Lower leg skin (tissue), 4 donors: ENCODE measurements at places on chromosomes 4 and X. TPM values are rescaled to one million over a fixed set of nuclear protein-coding genes. Genes with fewer than 3 reads are reported as not detected.
A peak's percentile ranks its signal among the peaks of the same experiment; 100 is the strongest.

GRCh38 chrX:47218920-47219815 lies 687 bp downstream of the CDK16 start:
- DNase-seq: no peak

DNA sequence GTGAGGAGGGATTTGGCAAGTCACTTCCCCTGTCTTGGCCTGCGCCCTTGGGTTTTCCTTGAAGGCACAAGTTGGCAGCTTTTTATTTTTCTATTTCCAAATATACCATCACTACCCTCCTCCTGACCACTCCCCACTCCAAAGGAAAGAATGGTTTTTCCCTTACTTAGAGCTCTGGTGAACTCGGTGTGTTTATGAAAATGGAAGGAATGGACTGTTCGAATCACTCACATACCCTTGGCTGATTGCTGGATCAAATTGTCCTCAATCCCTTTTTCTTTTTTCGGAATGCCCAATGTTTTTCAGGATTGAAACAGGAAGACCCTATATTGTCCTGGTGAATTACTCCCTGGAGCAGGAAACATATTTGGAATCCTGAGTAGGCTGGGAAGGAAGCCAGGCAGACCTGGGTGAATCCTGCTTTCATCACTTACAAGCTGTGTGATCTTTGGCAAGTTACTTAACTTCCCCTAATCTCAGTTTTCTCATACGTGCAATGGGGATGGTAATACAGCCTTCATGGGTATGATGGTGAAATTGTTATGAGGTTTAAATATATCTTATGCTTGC lies 70.7 kb downstream of the RTL5 start:
- DNase-seq: no peak

DNA sequence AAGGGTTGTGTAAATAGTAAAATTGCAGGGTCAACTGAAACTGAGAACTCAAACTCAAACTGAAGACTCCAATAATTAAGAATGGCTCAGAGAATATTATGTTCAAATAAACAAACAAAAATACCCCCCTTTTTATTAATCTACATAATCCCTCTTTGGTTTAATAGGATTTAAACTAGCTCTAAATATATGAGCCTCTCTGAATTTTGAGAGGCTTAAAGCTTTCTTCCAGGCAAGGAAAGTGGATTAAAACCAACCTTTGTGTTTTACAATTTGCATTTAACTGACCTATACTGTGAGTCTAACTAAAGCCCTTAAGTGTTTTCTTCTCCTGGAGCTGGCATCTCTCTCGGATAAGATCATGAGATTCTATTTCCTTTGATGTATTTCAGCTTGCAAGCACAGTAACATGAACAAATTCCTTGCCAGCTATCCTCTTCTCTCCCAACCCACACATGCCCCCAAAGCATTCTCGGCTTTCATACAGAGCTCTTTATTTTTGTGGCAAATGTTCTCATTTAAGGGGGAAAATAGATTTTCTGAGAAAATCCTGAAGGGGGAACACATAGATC lies 1310.8 kb upstream of the AGA start:
- DNase-seq: no peak

The ZNF280C gene
- total RNA-seq: 3.6 TPM

DNA sequence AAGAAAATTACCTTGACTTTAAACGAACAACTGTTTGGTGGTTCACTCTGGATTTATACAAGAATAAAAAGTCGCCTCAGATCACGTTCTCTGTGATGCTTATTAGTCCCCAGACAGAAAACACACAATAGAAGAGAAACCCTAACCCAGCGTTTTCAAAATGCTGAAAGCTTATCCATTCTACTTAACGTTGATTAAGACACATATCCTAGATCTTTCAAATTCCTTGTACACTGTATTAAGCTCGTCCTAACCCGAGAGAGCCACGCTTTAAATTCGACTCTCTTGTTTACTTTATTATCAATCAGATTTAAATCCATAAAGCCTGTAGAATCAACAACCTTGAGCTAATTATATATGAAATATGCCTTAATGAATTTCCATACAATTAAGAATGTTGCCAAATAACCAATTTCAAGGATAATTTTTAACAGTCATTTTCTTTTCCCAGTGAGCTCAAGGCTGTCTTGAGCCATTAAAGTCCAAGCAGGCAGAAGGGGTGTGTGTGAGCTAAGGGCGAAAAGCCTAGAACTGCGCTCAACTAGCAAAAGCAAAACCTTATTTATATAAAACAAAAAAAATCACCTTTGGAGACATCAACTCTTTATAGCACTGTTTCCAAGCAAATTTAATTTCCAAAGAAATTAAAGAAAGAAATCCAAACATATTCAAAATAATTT lies 981 bp upstream of the PITX2 start:
- no peak for DNase-seq

The SGMS2 gene
- 60.9 TPM for total RNA-seq

The TMSB4X gene
- 1,767 TPM for total RNA-seq

- no peak for DNase-seq
Observed at GRCh38 chrX:84118315-84118714, 69.7 kb downstream of the RPS6KA6 start.

GRCh38 chrX:136941396-136942337 lies 61.1 kb upstream of the RBMX start:
- no peak for DNase-seq

DNA sequence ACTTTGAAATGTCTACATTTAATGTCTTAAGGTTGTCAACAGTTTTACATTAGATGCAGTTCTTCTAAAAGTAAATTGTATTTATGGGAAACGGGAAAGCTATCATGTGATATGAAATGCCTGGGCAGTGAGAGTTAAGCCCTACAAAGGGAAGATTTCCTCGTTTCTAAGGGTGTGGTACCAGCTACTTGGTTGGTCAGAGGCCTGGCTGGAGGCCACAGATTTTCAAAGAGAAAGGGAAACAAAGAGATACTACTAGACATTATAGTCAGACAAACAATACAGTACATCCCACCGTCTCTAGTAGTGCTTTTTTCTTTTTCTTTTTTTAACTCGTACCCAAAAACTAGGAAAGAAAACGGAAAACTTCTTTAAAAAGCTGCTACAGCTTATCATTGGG lies 467.8 kb downstream of the PCDH7 start:
- no peak for DNase-seq

- no peak for DNase-seq
Observed at GRCh38 chr4:41822325-41822724, 73.8 kb upstream of the PHOX2B start.

- no peak for DNase-seq
Observed at GRCh38 chr4:8861576-8862295, 9.9 kb downstream of the HMX1 start.

- no peak for DNase-seq
Observed at GRCh38 chr4:147994076-147994475, 262.2 kb downstream of the ARHGAP10 start.

DNA sequence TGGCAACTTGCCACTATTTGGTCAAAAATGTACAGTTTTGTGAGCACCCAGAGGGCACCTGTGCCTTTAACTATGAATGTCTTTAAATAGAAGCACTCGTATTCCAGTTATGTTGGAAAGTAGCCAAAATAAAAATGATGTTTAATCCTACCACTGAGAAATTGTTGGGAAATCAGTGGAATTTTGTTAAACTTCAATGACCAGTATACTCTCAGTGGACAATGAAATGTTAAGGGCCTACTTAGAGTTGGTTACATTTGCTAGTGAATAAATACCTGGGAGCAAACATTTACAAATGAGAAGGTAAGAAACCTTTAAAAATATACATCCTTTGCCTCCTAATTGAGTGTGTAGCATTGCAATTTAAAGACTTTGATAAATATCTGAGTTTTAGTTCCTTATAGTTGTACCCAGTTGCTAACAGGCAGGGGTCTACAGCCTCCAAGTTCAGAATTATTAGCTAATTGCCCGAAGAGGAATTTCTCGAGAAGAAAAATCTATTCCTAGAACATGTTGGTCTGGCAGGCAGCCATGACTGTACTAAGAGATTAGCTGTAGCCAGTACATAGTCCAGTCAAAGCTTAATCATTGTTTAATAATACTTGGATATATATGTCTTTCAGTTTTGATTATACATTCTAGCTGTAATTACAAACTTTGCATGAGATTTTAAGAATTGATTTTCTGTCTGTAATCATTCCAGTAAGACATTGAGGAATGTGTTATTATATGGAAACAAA lies 93.2 kb downstream of the IL1RAPL2 start:
- DNase-seq: no peak

DNA sequence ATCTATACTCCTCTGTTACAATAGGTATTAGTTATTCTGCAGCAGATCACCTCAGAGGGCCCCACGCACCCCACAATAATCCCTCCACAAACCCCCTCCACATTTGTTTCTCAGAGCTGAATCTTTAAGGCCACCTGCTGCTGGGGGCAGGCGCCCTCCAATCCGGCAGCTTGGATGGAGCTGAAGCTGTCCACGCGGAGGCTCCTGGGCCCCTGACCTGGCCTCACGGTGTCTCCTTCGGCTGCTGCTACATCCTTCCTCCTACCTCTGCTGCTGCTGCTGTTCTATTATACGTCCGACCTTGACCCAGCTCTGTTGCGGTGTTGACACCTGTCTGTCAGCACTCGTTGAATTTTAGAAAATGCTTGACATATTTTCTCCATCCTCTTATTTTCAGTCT lies 430.2 kb upstream of the ZFP42 start:
- DNase-seq: no peak

- no peak for DNase-seq
Observed at GRCh38 chr4:185122681-185123345, 20.3 kb upstream of the SLC25A4 start.

The KLHL4 gene
- total RNA-seq: not detected

The HTR2C gene
- total RNA-seq: not detected

GRCh38 chrX:43643662-43644061 lies 12.4 kb upstream of the MAOA start:
- no peak for DNase-seq

The CXXC4 gene
- 0.74 TPM for total RNA-seq

DNA sequence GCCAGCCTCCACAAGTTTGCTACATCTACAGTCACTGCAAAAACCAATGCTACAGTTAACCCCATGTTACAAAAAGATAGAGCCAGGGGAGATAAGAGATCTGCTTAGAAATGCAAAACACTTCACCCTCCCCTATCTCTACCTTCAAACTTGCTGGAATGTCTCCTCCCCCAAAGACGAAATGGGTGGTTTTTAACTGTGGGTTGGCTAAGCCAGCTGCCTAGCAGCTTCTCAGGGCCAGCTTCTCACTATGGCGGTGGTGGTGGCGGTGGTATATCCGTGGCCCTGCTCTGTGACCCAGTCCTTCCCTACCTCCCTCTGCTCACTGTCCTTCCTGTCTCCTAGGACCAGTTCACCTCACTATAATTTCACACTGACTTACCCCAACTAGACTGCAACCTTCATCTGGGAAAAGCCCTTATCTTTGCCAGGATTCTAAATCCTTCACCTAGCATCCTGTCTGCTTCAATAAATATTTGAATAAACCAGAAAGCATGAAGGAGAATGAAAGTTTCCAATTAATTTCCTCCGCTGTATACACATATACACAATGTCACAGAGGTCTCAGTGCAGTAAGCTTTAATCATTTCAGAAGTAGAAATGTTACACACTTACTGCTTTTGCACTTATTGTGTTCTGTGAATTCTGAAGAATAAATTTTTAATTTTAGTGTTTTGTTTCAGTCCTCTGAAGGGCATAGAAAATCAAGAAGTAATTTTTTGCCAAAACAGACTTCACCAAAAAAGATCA lies 46.3 kb downstream of the SH3KBP1 start:
- DNase-seq: peak; percentile 26

The DCX gene
- 0.10 TPM for total RNA-seq

GRCh38 chrX:83819304-83819703 lies 41.6 kb upstream of the CYLC1 start:
- no peak for DNase-seq

GRCh38 chrX:53688300-53688699 lies 1.8 kb upstream of the HUWE1 start:
- DNase-seq: no peak

The GPR143 gene
- total RNA-seq: 2.9 TPM

The DNAAF6 gene
- total RNA-seq: not detected

- no peak for DNase-seq
Observed at GRCh38 chr4:21470535-21470934, 478.0 kb downstream of the KCNIP4 start.

The CCKAR gene
- not detected for total RNA-seq

The MGAT4D gene
- total RNA-seq: not detected

GRCh38 chrX:153593811-153594500 lies 5.0 kb downstream of the CCNQ start:
- DNase-seq: no peak

DNA sequence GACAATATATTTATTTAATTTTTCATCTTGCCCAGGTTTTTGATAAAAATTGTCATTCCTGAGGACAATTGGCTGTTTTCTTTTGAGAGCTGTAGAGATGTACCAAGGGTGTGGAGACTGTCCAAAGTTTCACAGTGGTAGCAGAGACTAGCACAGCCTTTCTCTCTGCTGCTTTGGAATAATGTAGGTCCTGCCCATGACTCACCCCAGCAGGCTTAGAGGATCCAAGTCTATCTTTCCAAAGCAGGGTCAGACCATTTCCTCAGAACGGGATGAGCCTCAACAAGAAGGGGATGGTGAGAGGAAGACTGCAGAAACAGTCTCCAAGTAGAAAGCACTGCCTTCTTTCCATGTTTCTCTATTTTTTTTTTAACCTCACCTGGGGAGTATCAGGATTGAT lies 131.5 kb upstream of the RPL34 start:
- DNase-seq: no peak

DNA sequence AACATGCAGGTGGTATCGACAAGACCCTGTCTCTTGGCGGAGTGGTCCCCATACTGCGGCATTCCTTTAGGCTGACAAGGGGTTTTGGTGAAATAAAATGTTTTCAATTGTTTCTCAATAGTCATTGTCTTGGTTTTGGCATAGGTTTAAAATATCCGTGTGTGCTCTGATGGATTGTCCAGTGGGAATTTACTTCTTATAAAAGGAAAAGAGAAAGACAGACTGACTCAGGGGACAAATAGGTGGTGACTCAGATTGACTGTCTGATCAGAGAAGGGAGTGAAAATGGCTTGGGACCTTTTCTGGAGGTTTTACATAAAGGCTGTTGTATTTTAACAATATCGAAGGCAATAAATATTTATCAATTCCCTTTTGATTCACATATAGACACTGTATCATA lies 129.8 kb downstream of the SORBS2 start:
- DNase-seq: no peak

DNA sequence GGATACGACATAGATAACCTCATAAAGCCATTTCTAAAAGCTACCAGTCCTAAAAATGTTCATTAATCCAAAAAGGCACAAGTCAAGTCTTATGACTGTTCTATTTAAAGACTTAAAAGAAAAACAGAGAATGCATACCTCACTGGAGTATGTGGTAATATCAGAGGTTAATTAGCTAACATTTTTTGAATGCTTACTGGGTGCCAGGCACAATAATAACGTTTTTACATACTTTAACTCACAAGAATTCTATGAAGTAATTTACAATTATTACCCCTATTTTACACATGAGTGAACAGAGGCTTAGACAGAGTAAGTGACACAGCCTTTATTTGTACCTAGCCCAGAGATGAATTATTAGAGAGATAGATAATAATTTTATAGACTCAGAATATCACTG lies 207.5 kb downstream of the PDGFC start:
- DNase-seq: no peak

DNA sequence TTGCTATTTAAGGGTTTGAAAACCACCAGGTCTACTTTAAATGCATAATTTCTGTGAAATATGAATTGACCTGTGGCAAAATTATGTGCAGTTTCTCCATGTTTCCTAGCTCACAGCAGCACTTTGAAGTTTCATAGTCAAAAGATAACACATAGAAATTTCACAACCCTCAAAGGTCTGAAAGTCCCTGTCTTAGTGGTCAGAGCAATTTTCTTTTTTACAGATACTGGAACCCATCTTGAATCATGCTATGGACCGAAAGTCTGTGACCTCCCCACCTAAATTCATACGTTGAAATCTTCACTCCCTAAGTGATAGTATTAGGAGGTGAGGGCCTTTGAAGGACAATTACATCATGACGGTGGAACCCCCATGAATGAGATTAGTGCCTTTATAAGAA lies 240.4 kb upstream of the BMP3 start:
- no peak for DNase-seq
